Activated naive CD4-positive, alpha-beta T cell treated with anti-CD3 and anti-CD28 coated beads, Interleukin-2, amount 50 U/mL, for 16 hours (primary cell): ENCODE measurements at places on chromosomes 16 and 17.

- DNase-seq, result no peak
Observed at GRCh38 chr16:49455991-49456745, 82.6 kb downstream of the C16orf78 start.

- no peak for DNase-seq
Observed at GRCh38 chr17:6374271-6374691, 60.6 kb downstream of the AIPL1 start.

- DNase-seq, result no peak
Observed at GRCh38 chr17:80805032-80805751, 186.4 kb upstream of the CHMP6 start.

GRCh38 chr16:2288726-2289125 is 20.8 kb upstream of the RNPS1 start:
- DNase-seq, result no peak

DNA sequence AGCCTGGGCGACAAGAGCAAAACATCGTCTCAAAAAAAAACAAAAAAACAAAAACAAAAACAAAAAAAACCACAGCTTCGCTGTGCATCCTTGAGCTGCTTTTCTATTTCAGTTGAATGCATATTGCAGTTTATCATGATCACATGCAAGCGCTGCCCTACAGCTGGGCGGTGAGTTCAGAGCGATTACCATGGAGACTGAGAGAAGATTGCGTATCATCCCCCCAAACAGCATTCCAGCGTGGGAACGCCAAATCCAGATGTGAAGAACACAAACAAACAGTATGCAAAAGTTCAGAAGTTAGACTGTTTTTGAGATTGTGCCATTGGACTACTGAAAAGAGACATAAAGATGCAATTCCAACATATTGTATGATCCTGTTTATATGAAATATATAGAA is 15.1 kb upstream of the SLC52A1 start:
- DNase-seq, result no peak

GRCh38 chr16:57024894-57025680 is 35.7 kb downstream of the NLRC5 start:
- no peak for DNase-seq

DNA sequence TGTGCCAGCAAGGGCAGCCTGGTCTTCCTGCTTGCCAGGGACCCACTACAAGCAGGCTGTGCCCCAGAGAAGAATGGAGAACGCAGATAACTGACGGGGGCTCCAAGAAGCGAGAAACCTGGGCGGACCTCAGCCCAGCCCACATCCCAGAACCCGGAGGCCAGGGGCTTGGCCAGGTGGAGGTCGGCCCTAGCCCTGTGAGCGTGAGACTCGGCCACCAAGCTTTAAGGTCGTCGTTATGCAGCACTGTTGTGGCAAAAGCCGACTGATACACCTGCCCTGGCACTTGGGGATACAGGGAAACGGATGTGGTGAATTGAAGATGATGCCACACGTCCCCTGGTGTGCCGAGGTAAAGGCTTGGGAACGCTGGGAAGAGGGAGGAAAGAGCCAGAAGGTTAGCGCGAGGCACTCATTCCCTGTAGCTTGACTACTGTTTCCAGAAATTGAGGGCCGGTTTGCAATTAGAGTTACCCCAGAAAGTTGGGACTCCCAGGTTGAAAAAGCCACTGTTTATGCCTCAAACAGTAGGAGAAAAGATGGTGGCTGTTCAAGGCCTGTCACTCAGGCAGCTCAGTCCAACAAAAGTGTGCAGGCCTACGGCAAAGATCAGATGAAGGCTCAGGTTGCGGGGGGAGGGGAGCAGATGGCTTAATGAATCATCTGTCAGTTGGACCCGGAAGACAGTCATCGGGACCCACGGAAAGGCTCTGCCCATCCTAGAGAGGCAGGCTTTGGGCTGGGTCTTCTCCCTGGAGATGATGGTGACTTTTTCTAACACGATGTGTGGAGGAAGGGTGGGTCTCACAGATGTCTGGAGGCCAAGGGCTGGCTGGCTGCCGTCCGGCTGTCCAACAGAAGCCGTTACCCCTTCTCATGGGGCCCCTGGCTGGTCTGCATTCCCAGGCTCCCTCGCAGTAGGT is 45.6 kb upstream of the BAHCC1 start:
- DNase-seq, result no peak

- DNase-seq, result no peak
Observed at GRCh38 chr16:87129771-87130170, 187.4 kb downstream of the C16orf95 start.

GRCh38 chr16:72664056-72664508 is 383.8 kb downstream of the ZFHX3 start:
- DNase-seq, result no peak

- DNase-seq, result no peak
Observed at GRCh38 chr17:50465635-50466034, 3.0 kb downstream of the CHAD start.

DNA sequence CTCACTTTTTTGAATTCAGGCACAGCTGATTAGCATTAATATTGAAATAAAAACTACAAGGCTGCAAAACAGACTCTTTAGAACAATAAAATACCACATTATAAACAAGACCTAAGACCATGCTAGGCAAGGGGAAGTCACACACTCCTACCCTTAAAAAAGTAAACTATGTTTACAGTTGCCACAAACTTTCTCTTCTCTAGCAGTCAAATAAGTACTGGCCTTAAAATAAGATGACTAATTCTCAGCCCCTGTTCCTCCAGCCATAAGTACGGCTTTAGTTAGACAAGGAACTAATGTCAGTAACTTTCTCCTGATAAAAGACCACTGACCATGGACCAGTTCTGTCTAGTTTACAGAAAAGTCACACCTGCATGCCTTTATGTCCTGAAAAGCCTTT is 19.5 kb upstream of the CPHXL start:
- no peak for DNase-seq

GRCh38 chr16:72568502-72568901 is 396.5 kb upstream of the PMFBP1 start:
- DNase-seq, result no peak

DNA sequence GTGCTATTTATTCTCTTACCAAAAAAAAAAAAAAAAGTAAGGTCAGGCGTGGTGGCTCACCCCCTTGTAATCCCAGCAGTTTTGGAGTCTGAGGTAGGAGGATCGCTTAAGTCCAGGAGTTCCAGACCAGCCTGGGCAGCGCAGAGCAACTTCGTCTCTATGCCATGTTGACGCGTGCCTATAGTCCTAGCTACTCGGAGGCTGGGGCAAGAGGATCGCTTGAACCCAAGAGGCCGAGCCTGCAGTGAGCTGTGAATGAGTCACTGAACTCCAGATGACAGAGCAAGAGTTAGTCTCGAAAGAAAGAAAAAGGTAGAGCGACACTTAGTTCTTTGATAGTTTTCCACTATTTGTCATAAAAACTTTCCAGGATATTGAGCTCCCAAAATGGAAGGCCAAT is 1.4 kb upstream of the TENT4B start:
- peak; percentile 20 for DNase-seq

- no peak for DNase-seq
Observed at GRCh38 chr17:72602517-72603419, 481.9 kb downstream of the SOX9 start.

DNA sequence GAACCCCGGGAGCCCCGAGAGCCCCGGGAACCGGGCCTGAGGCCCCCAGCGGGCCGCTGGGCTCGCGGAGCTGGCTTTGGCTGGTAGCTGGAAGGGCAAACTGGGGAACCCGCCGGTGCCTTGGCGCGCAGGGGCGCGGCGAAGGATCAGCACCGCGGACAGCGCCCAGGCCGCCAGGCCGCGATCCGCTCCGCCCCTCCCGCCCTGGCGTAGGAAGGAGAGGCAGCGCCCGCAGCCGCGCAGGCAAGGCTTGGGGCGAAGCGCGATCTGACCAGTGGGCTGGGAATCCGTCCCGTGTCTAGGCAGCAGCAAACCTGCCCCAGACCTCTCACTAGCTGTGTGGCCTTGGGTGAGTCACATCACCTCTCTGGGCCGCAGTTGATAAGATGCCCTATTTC is 331 bp upstream of the CCDC92B start:
- DNase-seq, result peak; percentile 75

- no peak for DNase-seq
Observed at GRCh38 chr17:50063561-50064252, 7.8 kb downstream of the ITGA3 start.

GRCh38 chr16:79466111-79466510 is 134.4 kb downstream of the MAF start:
- no peak for DNase-seq

DNA sequence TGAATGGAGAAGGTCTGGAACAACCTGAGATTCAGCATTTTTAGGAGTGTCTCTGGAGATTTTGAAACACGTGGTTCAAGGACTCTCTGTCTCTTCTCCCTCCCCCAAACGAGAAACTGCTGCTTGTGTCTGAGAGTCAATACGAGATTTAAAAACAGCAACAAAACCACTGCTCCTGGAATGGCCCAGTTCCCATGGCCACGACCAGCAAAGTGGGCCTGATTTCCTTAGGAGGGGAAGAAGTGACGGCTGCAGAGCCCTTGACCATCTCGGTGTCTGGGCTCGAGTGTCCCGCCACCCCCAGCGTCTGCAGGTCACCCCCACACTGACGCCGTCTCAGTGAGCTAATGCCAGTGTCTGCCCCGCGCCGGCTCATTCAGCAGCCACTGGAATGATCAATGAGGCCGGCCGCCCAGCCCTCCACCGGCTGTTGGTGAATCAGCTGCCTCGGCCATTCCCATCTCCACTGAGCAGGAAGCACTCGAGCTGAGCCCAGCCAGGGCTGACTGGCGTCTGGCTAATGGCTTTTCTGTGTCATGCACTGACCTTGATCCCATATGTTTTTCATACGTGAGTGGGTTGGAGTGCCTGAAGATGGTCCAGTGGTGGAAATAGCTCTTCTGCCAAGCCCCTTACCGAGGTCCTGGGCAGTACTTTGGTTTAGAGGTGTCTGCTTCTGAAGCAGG is 151.8 kb downstream of the PITPNC1 start:
- DNase-seq, result no peak

DNA sequence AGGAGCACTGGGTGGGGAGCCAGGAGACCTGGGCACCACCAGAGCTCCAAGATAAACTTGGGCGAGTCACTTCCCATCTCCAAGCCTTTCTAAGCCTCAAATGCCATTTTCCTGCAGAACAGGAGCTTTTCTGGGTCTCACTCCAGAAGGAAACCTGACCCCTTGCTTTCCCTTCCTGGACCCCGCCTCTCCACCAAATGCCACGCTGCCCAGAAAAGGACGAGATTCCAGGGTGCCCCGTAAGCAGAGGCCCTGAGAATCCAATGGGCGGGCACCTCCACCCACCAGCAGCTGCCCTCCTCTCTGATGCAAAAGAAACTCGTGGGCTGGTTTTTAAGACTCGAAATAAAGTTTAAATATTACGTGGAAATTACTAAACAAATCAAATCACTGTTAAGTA is 31.3 kb downstream of the ZNF423 start:
- DNase-seq, result no peak
